ENCODE measurements at places on chromosomes 1 and 21.

DNA sequence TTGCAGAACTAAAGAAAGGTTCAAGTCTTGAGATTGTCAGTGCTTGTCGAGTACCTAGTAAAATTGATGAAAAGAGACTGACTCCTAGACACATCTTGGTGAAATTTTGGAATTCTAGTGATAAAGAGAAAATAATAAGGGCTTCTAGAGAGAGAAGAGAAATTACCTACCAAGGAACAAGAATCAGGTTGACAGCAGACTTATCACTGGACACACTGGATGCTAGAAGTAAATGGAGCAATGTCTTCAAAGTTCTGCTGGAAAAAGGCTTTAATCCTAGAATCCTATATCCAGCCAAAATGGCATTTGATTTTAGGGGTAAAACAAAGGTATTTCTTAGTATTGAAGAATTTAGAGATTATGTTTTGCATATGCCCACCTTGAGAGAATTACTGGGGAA lies 16.3 kb downstream of the L1TD1 start:
- DNase-seq: no peak

- DNase-seq: no peak
Observed at GRCh38 chr1:185804206-185804605, 70.0 kb downstream of the HMCN1 start.

GRCh38 chr1:117607471-117607870 lies 1.6 kb downstream of the TENT5C start:
- DNase-seq: no peak

DNA sequence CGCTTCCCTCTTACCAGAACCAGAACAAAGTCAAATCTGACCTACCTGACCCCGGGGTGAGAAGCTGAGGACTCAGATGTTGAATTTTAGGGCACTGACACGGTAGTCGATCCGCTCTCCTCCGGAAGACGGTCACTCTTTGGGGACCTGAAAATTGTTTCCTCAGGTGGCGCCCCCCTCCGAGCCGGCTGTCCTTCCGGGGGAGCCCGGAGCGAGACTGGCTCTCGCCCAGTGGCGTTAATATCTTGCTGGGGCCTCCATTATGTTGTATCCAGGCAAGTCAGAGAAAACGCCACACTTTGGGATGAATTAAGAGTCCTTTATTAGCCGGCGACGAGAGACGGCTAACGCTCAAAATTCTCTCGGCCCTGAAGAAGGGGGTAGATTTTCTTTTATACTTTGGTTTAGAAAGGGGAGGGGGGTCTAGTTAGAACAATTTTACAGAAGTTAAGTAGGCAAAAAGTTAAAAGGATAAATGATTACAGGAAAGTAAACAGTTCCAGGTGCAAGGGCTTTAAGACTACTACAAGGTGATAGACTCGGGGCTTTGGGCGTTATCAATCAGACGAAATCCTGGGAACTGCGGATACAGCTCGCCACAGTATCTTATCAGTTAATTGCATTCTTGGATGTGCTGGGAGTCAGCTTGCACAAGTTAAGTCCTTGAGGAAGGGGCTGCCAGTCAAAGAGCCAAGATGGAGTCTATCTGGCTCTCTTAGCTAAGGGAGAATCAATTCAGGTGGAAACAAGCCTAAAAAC lies 269.5 kb downstream of the DSCAM start:
- DNase-seq: no peak

DNA sequence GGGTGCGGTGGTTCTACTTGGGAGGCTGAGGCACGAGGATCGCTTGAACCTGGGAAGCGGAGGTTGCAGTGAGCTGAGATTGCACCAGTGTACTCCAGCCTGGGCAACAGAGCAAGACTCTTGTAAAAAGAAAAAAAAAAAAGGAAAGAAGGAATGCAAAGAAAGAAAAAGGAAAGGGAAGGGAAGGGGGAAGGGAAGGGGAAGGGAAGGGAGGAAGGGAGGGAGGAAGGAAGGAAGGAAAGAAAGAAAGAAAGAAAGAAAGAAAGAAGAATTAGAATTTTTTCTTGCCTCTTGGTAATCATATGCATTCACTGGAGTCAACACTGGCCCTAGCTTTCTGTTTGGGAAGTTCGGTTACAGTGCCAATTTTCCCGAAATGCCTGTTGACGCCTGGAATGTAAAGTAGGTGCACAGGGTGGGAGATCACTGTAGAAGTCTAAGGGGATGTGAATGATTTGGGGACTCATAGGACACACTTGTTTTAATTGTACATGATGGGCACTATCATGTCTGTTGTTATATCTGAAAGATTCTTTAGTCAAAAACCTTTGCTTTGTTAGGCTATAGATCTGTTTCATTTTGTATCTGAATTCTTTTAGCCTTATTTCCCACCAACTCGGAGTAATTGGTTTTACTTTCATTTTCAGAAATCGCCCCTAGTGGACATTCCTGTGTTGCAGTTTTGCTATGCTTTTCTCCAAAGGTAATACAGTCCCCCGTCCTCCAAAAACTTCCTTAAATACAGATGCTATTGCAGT lies 59.8 kb upstream of the MORC3 start:
- DNase-seq: peak; percentile 36

GRCh38 chr1:109433322-109433721 lies 7.1 kb upstream of the PSMA5 start:
- no peak for DNase-seq

DNA sequence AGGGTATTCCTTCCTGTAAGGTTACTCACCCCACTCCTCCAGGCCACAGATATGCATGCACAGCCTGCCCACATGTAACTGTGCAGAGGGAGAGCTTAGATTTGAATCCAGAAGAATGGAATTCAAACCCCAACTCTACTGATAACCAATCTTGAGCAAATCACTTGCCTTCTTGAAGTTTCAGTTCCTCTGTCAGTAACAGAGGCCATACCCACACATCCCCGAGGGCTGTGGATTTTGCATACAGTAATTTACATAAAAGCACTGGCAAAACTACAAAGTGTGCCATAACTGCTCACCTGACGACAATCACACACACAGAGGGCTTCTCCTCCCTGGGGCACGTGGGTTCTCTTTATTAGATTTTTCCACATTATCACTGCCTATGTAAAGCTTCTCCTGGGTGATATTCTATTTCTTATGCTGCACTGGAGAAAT lies 18.6 kb downstream of the CD247 start:
- no peak for DNase-seq

DNA sequence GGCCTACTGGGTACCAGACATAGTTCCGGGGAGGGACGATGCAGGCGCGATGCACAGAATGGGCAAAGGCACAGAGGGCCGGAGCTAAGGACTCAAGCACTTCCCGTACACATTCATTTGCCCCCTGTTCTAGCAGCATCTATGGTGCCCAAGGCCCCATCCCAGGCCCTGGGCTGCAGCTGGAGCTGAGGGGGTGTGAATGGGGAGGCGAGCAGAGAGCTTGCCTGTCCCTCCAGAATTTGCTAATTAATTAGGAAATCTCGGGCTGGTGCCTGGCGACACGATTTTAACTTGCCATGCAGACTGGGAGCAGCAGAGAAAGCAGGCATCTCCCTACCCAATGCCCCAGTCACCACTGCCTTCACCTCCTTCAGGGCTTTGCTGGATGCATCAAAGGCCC lies 35.9 kb downstream of the EPHA2 start:
- no peak for DNase-seq

- DNase-seq: no peak
Observed at GRCh38 chr1:100622037-100622436, 84.1 kb downstream of the GPR88 start.
